ENCODE measurements at places on chromosomes 7 and 10.

DNA sequence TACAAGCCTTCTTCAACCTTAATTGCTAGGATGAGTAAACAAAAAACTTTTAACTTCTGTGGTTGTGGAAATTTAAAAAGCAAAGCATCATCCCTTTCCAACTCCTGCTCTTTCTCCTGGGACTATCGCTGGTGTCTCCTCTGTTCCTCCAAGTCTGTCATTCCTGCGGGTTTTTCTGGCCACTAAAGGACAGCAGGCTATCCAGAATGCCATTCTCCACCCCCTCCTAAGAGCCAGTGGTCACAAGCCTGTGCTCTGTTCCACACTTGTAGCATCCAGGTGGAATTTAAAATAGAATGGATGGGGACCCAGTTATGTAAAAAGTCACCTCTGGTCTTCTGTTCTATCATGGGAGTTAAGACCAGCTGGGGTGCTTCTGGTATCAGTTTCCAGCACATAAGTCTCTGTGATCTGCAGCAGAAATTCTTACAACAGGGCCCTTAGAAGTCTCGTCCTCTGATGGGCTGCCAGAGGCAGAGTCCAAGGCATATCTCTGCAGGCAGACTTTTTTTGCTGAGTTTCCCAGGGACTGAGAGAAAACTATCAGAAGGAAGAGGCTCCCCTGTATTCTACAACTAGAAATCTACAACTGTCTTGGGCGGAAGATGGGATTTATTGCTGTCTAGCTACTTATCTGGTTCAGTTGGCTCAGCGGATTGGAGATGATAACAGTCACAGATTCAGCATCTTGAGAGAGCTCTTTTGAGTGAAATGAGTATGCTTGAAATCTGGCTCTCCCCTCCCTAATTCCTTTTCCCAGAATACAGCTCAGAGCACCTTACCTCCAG lies 5.1 kb upstream of the WNT16 start:
- no peak for DNase-seq

GRCh38 chr7:83410989-83411591 lies 237.8 kb downstream of the SEMA3E start:
- peak; percentile 32 for DNase-seq

DNA sequence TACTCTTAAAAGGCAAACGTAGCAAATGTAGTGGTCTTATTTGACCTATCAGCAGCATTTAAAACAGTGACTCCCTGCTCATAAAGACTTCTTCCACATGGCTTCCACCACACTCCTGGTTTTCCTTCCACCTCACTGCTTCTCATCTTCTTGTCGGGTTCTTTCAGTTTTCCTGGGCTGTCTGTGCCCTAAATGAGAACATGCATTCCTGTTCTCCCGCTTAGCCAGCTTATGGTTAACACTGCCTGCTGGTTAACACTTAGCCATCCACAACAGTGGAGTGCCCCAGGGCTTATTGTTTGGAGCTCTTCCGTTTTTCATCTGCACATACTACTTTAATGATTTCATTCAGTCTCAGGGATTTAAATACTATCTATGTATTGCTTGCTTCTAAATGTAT lies 34.3 kb upstream of the EXOC6 start:
- no peak for DNase-seq

DNA sequence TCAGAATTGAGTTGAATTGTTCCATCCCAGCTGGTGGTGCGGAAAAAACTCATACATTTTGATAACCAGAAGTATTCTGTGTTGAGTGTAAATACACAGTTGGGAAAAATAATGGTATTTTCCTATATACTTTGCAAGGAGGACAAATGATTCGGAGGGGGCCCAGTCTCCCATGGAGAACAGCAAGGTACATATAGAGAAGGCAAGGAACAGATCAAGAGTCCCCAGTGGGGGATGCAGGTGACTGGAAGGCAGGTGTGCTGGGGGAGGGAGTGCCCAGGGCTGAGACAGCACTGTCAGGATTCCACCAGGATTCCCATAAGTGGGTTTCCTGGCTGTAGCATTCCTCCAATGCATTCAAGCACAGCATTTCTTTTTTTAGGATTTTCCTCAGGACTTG lies 10.8 kb upstream of the ADCY1 start:
- no peak for DNase-seq

GRCh38 chr7:2157473-2158279 lies 75.1 kb downstream of the MAD1L1 start:
- peak; percentile 97 for DNase-seq

- no peak for DNase-seq
Observed at GRCh38 chr7:37578350-37578749, 105.2 kb upstream of the GPR141 start.

GRCh38 chr10:15427843-15428414 lies 56.8 kb upstream of the FAM171A1 start:
- peak; percentile 45 for DNase-seq

DNA sequence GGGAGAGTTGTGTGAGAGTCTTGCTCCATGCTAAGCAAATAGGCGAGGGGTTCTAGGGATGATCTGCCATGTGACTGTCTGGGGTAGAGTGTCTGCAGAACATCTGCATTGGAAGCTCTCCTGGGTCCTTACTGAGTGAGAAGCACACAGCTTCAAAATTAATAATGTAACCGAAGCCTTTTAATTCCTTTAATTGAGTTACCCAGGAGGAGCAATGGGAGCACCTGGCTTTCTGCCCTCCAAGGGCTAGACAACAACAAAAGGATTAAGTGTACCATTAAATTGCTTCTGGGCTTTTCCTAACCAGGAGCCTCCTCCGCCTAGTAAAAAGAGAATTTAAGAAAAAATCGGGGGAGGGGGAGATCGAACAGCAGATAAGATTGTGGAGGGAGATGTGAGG lies 102.0 kb upstream of the TBX20 start:
- no peak for DNase-seq

GRCh38 chr7:128831178-128831993 lies 1.2 kb downstream of the FLNC start:
- peak; percentile 31 for DNase-seq
